ENCODE measurements at places on chromosomes 4 and X. TPM values are rescaled to one million over a fixed set of nuclear protein-coding genes. Genes with fewer than 3 reads are reported as not detected.

GRCh38 chr4:85514117-85514516 is 39.2 kb downstream of the ARHGAP24 start:
- DNase-seq = no peak

GRCh38 chr4:108794136-108794535 is 31.3 kb upstream of the ETNPPL start:
- DNase-seq = no peak

Gene ETFDH
- 15.4 TPM for total RNA-seq

DNA sequence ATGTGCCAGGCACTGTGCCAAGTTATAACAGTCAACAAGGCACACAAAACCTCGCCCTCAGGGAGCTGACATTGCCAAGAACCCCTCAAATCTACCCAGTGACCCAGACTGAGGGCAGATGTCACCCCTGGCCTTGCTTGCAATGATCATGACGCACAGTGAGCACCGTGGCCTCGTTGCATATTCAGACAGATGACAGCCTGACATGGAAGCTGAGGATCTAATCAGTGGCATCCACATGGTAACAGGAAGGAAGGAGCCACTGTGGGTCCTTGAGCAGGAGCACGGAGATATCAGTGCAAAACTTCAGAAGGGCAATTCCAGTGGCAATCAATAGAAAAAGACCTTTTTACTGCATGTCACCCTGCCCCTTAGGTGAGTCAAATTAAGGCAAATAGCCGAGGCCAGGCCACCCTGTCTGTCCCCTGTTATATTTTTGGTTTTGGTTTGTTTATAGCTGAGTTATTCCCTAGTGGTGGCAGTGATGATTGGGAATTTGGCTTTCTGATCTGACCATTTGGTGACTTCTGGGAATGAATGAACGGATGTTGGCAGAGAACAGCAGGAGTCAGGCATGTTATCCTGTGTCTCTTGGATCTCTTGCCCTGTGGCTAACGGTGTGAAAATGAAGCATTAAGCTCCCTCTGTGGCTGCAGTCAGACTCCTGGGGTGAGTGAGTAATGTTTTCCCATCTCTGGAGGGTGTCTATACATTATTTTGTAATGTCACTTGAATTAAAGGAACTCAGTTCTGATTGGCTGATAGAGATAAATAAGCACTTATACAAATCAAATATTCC is 20.4 kb downstream of the WDR13 start:
- DNase-seq = no peak

- DNase-seq = no peak
Measured at GRCh38 chr4:55079451-55080173, 45.8 kb downstream of the KDR start.

DNA sequence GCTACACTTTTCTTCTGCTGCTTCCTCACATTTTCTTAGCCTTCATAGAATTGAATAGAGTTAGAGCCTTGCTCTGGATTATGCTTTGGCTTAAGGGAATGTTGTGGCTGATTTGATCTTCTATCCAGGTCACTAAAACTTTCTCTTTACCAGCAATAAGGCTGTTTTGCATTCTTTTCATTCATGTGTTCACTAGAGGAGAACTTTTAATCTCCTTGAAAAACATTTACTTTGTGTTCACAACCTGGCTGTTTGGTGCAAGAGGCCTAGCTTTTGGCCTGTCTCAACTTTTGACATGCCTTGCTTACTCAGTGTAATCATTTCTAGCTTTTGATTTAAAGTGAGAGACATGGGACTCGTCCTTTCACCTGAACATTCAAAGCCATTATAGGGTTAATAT is 87.7 kb upstream of the RAB40AL start:
- DNase-seq = no peak

GRCh38 chr4:99847362-99847976 is 30.8 kb downstream of the DAPP1 start:
- DNase-seq = no peak

DNA sequence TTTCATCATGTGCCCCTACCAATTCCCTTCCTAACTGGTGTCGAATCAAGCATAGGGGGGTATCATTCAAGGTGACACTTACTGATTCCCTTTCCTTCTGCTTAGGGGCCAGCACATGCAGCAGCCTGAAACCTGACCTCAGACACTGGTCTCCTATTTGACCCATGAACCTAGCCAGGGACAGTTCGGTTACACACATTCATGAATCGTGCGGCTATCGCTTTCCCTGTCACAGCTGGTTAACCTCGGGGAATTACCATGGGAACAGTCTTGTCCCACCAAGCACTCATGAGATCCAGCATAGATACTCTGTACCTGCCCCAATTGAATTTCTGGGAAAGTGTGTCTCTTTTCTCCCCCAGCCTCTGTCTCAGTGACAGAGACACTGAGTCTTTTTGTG is 140.4 kb downstream of the ZNF674 start:
- DNase-seq = no peak

Data from activated T-cell treated with anti-CD3 and anti-CD28 coated beads, Interleukin-2, amount 50 U/mL, for 4 hours (primary cell).